ENCODE measurements at places on chromosomes 3 and 15.

DNA sequence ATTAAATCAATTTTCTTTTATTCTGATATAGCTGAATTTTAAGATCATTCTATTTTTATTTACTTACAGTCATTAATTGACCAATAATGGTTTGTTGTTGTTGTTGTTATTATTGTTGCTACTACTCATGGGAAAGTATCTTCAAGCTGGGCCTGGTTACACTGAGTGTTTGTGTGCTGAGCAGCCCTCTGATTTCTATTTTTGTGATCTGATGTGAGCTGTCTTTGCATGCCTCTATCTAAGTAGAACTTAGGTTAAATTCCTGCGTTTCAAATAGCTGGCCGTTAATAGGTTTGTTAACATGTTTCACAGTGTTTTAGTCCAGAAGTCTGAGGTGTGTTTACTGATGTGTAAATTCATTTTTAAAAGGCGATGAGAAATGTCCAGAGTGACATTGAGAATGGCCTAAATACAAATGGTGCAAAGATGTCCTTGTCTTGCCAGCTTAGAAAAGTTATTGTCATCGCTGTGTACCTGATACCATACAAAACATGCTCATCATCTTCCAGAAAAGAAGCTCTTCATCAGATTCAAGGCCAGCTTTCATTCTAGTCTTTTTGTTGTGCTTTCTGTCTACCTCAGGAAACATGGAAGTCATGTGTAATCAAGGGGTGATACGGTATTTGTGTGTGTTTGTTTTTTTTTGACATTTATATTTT lies 15.8 kb downstream of the ARIH2 start:
- no peak for DNase-seq

DNA sequence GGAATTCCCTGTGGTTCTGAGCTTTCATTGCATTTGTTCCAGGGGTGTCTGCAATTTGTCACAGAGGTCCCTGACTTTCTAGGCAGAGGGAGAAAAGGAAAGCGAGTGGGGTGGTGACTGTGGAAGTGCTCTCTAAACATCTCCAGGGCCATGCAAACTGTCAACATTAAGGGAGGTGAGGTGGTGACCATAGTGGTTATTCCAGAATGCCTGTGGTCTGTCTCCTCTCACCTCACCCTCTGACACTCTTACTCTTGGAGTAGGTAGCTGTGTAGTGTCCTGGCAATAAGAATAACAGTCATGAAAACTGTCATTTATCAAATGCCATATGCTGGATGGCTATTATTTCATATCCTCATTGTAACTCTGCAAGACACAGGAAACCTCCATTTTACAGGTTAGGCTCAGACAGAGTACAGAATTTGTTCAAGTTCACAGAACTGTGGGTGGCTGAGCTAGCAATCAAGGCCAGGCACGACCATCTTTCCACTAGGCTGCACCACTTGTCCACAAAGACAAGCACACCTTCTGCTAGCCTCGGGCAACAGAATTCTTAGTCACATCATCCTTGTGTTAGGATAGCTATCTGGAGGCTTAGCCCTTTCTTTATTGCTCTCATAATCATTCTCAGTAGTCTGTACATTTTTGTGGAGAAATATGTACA lies 179.4 kb downstream of the CD47 start:
- DNase-seq, result no peak

GRCh38 chr3:55270976-55271375 lies 216.1 kb downstream of the WNT5A start:
- no peak for DNase-seq

DNA sequence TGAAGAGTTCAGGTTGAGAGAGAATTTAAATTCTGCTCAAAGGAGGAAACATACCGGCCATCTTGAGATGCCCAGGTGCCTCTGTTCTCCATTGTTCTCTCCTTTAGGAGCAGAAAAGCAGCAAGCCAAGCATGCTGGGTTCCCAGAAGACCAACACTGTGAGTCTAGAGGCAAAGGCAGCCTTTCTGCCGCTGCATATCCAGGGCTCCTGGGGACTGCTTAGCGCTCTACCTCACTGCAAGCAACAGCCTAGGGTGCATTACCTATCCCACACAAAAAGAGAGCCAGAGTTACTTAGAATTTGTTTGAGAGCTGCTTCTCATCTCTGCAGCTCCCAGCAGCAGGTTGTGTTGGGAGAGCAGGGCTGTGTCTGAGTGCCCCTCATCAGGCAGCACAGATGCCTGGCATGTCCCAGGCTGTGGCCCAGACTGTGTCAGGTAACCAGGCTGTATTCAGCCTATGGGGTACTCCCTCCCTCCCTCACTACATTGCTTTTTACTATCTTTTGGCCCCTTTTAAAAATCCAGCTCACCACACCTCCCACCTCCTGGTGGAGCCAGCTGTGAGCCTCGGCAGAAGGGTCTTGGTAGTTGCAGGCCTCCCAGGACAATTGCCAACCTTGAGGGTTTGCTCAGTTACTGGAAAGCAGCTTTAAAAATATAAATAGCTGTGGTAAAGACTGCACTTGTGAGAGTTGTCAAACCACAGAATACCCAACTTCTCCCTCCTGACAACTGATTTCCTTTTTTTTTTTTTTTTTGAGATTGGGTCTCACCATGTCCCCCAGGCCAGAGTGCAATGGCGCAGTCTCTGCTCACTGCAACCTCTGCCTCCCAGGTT lies 30.2 kb downstream of the BCL2L10 start:
- DNase-seq, result no peak

DNA sequence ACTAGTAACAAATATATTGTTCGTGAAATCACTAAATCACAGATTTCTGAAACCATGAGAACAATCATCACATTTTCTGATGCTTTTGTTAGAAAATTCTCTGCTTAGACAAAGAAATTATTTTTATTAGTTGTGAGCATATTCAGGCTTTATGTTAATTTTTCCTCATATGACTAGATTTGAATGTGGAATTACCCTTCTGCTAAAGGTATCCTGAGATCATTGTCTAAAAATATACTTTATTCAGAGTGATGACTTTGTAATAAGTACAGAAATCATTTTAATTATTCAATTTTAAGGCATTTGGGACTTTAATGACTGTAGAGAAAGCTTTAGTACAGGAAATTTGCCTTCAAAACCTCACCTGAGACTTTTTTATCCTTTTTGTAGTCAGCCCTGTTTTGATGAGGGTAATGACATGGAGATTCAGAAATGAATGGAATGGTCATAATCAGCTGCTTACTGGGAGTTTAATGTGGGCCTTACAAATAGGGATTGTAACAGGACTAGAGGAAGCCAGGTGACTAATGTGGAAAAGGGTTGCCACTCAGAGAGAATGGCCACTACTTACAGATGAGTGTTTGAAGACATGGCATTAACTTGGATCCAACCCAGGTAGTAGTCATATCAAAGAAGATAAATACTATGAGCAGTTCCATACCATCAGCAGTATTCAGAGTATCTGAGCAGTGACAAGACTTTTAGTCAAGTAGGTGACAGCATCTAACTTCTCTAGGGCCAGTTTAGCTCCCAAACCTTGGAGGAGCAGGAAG lies 148.3 kb downstream of the MBNL1 start:
- DNase-seq, result no peak
